ENCODE measurements at places on chromosomes 4 and X.

DNA sequence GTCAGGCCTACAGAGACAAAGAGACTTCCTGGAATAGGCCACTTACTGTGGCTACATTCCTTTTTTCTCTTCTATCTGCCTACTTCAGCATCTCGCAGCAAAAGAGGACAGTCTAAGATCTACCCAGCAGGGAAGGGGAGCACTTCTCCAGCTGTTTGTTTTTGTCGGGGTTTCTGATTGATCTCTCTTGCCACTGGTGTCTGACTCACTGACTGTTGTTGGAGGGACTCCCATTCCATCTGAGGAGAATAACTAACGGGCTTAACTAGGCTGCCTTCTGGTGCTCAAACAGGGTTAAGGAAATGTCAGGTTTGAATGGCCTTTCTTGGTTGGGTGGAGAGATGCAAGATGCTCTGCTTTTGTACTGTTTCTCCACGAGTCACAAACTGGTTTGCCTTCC, 100.2 kb upstream of the TMEM164 start:
- DNase-seq, result no peak

- no peak for DNase-seq
Observed at GRCh38 chr4:29558789-29559188, 1161.4 kb upstream of the PCDH7 start.

GRCh38 chrX:17047224-17047623, 100.8 kb downstream of the REPS2 start:
- DNase-seq, result no peak

DNA sequence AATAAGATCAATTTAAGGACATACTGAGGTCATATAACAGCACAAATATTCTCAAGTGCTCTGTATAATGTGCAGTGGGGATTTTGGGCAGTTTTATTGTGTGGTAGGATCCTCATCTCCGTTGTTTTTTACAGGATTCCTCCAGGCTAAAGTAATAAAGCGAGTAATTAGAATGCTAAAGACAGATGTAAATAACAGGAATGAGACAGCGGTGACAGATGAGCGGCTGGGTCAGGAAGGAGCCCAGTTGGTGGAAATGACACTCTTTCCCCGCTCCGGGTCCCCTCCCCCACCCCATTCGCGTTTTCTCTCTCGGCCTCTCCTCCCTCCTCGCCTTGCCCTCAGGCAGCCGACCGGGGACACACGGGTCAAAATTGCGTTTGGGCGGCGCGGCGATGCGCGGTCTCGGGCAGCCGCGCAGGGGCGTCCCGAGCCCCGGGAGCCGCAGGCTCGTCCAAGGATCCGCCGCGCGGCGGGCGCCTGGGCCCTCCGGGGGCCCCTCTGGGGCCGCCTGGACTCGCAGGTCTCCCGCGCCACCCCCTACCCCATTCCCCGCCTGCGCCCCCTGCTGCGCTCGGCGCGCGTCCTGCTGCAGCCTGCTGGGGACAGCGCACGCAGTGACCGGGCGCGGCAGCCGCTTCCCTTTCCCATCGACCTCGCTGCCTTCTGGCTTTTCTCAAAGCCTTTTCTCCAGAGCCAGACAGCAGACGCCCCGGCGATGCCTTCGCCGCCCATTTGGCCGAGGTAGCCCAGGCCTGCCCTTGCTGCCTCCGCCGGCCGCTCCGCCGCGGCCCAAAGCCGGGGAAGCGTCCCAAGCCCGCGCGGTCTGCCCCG, 16.2 kb downstream of the POU4F2 start:
- DNase-seq, result no peak

GRCh38 chr4:98467627-98468072, 190.8 kb downstream of the TSPAN5 start:
- DNase-seq, result peak; percentile 68

DNA sequence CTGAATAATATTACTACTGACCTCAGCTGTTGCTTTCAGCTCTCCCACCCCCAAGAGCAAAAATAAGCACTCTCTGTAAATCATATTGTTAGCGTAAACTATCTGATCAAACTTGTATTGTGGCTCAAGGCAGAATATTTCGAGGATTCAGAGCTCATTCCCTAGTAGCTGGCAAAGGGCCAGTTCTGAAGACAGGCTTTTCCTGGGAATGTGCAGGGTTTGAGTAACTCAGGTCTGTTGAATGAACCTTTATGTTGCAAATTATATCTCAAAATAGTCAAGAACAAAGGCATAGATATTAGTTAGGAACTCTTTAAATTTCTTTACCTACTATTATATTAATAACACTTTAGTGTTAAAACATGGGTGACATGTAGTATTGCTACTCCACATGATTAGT, 454.9 kb downstream of the CCSER1 start:
- DNase-seq, result no peak

DNA sequence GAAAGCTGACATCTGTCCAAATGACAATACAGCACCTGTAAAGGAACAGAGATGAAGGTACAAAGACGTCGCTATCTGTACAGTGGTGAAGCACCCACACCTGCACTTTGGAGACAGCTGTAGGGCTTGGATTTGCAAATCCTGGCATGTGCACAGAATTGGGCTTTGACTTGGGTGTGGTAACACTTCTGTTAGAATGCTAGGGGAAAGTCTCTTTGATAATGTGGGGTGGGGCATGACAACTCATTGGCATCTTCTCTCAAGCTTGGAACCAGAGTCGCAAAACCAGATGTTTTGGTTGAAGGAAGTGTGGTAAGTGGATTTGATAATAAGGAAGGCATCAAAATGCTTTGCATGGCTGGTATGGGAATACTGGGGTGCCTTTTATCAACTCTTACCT, 55.5 kb downstream of the VCX3B start:
- DNase-seq, result no peak

GRCh38 chr4:8241895-8242696, 27.5 kb upstream of the HTRA3 start:
- peak; percentile 56 for DNase-seq

DNA sequence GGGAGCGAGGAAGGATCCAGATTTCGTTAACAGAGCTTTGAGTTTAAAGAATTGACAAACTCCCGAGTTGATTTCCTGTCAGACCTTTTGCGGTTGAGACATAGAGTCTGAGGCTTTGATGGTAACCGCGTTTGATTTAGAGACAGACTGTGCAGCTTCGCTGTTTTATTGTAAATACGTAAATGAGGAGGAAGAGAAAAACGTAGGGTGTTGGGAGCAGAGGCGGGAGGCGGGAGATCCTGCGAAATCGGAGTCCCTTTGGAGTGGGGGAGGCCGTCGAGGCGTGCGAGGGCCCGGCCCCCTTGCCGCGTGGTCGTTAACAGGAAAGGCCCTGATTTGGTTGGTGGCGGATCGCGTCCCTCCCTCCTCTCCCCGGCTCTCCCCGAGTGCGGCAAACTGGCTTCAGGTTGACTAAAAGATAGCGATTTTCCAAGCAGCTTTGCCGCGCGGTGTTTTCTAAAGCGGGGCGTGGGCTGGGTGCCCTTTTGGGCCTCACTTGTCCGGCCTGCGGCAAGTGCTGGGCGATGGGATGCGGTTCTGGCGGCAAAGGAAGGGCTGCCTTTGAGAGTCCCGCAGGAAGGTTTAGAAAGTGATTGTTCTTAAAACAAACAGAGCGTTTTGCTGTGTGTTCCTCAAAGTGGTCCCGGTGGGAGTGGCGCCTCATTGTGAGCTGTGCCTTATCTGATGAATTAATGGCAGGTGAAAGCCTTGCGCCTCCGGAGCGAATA, 857 bp downstream of the SCML1 start:
- DNase-seq, result peak; percentile 24

GRCh38 chrX:54633641-54634040, 103.6 kb downstream of the GNL3L start:
- no peak for DNase-seq

DNA sequence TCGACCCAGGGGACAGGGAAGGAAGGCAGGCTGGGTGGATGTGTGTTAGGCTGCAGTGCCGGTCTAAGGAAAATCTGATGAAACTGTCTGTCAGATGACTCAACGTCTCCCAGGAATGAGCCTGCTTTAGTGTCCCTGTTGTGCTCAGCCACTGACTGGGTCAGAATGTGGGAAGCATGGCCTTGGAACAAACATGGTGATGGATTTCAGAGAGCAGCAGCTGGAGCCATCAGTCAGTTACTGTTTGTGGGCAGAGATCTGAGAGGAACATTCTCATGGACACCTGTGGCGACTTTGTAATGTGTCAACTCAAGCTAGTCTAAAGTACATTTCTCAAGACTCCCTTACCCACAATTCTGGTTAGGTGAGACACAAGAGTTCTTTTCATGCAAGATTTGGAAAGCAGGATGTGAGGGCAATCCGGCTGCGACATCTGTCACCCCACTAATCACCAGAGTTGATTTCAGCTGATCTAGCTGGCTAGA, 63.2 kb downstream of the ANAPC10 start:
- no peak for DNase-seq

GRCh38 chrX:153886915-153887314, 942 bp upstream of the L1CAM start:
- no peak for DNase-seq

DNA sequence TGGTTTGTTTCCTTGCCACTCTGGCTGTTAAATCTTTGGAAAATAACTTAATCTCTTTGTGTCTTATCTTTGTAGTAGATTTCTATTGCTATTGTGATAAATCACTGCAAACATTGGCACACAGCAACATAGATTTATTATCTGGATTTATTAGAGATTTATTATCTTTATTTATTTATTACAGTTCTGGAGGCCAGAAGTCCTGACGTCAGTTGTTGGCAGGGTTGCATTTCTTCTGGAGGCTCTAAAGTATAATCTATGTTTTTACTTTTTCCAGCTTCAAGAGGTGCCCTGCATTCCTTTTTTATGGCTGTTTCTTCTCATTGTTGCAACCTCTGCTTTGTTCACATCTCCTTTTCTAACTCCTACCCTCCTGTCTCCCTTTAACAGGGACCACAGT, 542.8 kb downstream of the GRXCR1 start:
- DNase-seq, result no peak

DNA sequence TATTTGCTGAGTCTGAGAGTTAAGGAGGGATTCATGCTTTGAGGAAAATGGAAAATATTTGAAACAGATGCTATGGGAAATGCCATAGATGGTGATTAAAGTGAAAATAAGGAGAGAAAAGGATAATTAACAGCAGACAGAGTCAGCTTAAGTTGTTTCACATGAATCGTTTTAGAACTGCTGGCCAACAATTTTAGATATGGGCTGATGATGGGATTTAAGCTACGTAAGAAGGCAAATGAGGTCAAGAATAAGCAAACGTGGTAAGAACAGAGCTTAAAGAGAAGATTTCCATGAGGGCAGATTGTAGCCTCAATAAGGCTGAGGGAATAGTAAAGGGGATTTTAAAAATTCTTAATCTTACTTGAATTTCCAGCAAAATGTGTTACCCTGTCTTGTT, 77.9 kb downstream of the MFAP3L start:
- no peak for DNase-seq

- no peak for DNase-seq
Observed at GRCh38 chr4:127586922-127587571, 45.7 kb upstream of the INTU start.

DNA sequence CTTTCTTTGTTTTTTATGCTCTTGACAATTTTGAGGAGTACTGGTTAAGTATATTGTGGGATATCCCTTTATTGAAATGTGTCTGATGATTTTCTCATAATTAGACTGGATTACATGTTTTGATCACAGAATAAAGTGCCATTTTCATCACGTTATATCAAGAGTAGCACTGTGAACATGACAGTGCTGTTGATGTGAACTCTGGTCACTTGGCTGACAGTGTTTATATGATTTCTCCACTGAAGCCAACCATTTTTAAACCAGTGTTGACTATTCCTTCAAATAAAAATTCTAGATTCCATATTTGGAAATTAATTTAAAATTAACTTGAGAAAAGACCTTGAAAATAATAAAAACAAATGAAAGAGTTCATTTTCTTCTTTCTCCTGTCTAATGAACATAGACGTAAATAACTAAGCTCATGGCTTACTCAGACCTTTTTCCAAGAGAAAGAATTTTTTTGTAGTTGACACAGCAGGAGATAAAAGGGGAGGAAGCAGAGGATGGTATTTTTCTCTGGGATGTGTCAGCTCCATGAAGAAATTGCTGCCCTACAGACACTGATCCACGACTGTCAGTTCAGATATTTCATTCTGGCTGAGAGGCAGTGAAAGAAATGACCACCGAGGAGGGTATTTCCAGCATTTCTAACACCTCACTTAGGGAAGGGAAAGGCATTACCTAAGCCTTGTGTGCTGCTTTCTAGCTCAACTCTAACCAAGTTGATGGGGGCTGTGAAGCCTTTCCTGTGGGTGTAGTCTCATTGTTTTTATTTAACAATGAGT, 150.9 kb upstream of the ANK2 start:
- DNase-seq, result no peak

DNA sequence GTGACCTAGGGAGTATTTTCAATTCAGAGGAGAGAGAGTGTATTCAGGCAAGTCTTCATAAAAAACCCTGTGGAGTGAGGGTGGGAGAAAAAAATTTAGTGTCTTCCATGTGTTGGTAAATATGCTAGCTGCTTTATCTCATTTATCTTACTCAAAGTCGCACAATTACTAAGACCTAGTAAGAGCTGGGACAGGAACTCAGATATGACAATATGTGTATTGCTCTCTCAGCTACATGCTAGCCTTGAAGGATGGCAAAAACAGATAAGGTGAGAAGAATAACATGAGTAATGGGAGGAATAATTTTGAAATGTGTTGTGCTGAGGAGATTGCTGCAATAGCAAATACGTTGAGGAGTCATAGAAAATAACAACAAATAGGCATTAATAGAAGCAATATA, 458.6 kb downstream of the SH2D1A start:
- DNase-seq, result no peak

Measured in stimulated activated CD8-positive, alpha-beta memory T cell treated with anti-CD3 and anti-CD28 coated beads, Interleukin-7, amount 100 ng/mL, for 4 hours (primary cell).